Caki2 (cell line): ENCODE measurements at places on chromosomes 16 and 17. TPM values are rescaled to one million over a fixed set of nuclear protein-coding genes. Genes with fewer than 3 reads are reported as not detected.

The CTRL gene
- total RNA-seq = 1.1 TPM in 1 of 2 replicates, not detected in the other

The SSTR5 gene
- 4.0 and 9.1 TPM in 2 replicates for total RNA-seq

The MARVELD3 gene
- not detected in 2 replicates for total RNA-seq

The SECTM1 gene
- total RNA-seq = 0.24 TPM in 1 of 2 replicates, not detected in the other

The ABCA3 gene
- total RNA-seq = 18.0 and 22.4 TPM in 2 replicates

DNA sequence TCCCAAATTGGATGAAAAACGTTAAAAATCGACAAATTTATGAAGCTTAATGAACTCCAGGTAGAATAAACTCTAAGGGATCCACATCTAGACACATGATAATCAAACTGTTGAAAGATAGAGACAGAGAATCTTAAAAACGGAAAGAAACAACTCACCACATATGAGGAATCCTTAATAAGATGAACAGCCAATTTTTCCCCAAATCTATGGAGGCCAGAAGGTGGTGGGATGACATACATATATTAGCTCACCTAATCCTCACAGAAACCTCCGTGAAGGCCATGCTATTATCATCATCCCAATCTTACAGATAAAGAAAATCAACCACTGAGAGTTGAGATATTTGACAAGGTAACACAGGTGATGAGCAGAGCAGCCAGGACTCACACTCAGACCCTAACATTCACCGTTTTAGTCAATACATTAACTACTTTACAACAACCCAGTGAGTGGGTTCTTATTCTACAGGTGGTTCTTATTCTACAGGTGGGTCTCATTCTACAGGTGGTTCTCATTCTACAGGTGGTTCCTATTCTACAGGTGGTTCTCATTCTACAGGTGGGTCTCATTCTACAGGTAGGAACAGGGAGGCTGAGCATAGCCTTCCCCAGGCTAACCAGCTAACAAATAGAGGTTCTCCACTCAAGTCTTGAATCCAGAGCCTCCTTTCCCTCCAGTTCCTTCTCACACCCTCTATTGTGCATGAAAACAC, 4.8 kb downstream of the CACNG1 start:
- DNase-seq = no peak

DNA sequence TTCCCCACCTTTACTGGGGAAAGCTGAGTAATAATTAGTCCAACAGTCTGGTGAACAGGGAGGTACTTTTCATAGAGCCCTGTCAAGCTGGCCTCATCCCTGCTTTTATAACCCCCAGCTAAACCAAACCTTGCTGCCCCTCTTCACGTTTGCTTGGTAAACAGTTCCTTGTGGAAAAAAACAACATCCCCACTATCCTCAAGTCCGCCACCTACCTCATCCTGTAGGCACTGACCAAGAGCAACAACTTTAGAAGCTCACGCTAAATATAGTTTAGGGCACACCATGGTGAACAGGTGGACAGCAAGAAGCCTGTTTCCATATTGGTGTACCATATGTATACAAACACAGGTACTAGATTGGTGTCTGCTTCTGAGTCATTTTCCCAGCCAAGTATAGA, 16.5 kb downstream of the NFE2L1 start:
- DNase-seq = no peak

- DNase-seq = no peak
Measured at GRCh38 chr17:27310565-27311110, 16.7 kb downstream of the WSB1 start.
